Activated CD4-positive, alpha-beta memory T cell treated with anti-CD3 and anti-CD28 coated beads, Interleukin-2, amount 10 ng/mL, durations not matched to agents 7 days and 5 days (primary cell): ENCODE measurements at places on chromosomes 6 and 20. TPM values are rescaled to one million over a fixed set of nuclear protein-coding genes. Genes with fewer than 3 reads are reported as not detected.

Gene RHAG
- not detected for total RNA-seq

Gene CCN6
- total RNA-seq = not detected

DNA sequence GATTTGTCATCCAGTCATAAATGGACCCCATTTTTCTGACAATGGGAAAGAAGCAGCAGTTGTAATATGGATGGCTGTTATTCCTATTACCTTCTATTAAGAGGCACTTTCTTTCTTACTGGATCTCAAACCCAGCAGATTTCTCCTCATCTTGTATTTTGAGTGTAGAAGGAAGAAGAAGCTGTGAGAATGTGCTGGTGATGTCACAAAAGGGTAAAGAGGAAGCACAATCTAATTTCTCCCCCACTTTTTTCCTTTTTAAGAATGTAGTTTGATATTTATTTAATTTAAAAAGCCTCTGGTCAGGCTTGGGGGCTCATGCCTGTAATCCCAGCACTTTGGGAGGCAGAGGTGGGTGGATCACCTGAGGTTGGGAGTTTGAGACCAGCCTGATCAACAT is 100.0 kb upstream of the JARID2 start:
- no peaks in the 10 kb centered on the region for H3K36me3 ChIP-seq
- no peaks in the 10 kb centered on the region for H3K4me1 ChIP-seq
- DNase-seq = no peak
- H3K27ac ChIP-seq = no peak overlapping the region
- H3K27me3 ChIP-seq = peaks cover 2% of the 10 kb centered on the region

DNA sequence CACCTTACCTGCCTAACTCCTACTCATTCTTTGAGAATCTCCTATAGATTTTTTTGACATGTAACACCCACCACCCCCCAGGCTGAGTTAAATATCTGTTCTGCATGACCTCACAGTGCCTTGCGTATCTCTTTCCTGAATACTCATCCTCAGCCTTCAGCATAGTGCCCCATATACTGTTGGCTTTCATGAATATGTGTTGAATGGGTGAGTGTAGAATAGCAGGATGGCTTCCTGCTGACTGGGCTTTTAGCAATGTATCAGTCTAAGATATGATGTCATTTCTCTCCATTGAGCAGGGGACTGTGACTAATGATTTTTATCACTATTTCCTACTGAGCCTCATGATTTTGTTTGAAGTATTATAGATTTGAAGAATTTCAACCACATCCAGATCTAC is 361.6 kb upstream of the MARCKS start:
- no peaks in the 10 kb centered on the region for H3K4me1 ChIP-seq
- H3K36me3 ChIP-seq = no peaks in the 10 kb centered on the region
- no peak overlapping the region for H3K27ac ChIP-seq
- no peak overlapping the region for H3K4me3 ChIP-seq

- no peaks in the 10 kb centered on the region for H3K4me1 ChIP-seq
- H3K27ac ChIP-seq = no peak overlapping the region
- no peaks in the 10 kb centered on the region for H3K36me3 ChIP-seq
- no peak for DNase-seq
- no peak overlapping the region for H3K4me3 ChIP-seq
- H3K27me3 ChIP-seq = peaks cover 6% of the 10 kb centered on the region
These were observed 214.9 kb upstream of the GMDS start for GRCh38 chr6:2460216-2460745.

DNA sequence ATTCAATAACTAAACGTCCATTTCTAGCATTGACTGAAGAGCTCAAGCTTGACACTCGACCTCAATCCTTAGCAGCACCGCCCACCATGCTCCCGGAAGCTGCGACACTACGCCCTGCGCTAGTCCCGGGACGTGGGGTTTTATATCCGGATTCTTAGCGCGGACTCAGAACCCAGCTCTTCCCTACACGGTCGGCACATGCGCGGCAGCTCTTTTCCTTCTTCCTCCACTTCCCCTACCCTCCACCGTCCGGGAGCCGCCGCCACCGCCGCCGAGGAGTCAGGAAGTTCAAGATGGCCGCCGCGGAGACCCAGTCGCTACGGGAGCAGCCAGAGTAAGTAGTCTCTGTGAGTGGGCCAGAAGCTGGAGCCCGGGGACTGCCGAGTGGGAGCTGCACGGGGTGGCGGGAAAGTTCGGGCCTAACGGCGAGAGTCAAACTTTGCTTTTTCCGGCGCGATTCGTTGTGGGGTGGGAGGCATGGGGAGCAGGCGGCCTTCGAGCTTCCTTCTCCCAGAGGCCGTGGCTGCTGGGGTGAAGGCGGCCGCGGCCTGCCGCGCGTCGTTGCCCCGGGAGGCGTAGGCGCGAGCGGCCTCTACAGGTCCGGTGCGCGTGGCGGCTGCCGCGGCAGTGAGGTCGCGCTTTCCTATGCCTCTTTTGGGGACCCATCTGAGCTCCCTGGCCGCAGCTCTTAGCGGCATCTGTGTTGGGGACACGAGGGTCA is 57.6 kb downstream of the FAM217A start:
- peak; percentile 90 for DNase-seq
- peak overlapping the region; percentile 97 for H3K27ac ChIP-seq
- peaks cover 62% of the 10 kb centered on the region for H3K4me1 ChIP-seq
- H3K4me3 ChIP-seq = peak overlapping the region; percentile 94

Gene BHLHE23
- not detected for total RNA-seq

- H3K27ac ChIP-seq = no peak overlapping the region
- peak; percentile 38 for DNase-seq
- H3K4me3 ChIP-seq = no peak overlapping the region
- peaks cover 11% of the 10 kb centered on the region for H3K27me3 ChIP-seq
- H3K4me1 ChIP-seq = peaks cover 12% of the 10 kb centered on the region
These were observed 109.7 kb downstream of the LRFN2 start for GRCh38 chr6:40477246-40478126.

DNA sequence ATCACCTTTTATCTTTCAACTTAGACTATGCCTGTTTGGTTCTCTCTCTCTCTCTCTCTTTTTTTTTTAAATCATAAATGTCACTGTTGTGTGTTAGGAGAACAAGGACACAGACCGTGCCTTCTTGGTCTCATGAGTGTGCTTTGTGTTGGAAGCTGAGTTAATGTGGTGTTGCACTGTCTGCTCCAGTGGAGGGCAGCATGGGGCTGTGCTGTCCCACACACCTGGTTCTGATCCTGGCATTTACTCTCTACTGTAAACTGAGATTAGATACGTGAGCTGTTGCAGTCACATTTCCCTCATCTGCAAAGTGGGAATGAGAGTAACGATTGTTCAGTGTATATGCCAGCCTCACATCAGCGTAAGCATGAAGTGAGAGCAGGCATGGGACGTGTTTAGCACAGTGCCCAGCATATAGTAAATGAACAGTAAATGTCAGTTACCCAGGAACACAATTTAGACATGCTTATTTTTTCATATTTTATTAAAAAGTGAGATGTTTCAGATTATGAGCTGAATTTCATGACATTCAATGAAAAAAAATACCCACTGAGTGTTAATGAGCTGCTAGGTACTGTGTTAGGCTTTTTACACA is 161.1 kb downstream of the FARS2 start:
- DNase-seq = no peak
- H3K4me3 ChIP-seq = no peak overlapping the region
- no peaks in the 10 kb centered on the region for H3K27me3 ChIP-seq
- H3K4me1 ChIP-seq = no peaks in the 10 kb centered on the region
- H3K27ac ChIP-seq = no peak overlapping the region
- peaks cover 15% of the 10 kb centered on the region for H3K36me3 ChIP-seq

DNA sequence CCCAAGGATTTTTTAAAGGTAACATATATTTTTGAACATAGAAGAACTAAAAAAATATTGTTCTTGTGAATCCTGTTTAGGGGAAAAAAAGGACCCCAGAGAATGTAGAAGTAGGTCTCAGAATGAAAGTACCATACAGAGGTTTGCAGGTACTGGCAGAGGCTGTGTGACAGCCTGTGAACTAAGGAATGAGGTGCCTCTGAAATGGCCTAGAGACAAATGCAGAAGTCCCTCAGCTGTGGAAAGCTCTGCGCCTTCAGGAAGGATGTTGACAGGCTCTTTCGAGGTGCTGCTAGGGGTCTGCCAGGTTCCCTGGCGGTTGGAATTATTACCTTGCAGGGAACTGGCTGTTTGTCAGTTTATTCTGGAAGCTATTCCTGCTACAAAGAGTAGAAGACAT is 8.6 kb upstream of the TUBB2B start:
- H3K27ac ChIP-seq = no peak overlapping the region
- H3K4me3 ChIP-seq = no peak overlapping the region

DNA sequence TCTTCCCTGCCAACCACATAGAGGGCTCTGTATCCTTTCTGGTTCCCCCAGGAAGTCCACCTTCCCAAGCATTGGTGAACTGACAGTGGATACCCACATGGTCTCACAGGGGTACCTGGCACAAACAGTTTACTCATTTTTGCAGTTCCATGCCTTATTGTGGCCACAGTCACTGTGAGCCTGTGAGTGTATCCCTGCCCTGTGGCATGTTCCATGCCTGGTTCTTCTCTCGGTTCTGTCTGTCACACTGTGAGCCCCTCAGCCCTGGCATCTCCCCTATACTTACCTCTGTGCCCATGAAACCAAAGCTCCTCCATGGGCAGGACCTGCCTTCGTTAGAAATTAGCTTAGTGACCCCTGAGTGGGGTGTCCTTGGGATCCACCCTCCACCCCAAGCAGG is 107.8 kb downstream of the TOX2 start:
- no peaks in the 10 kb centered on the region for H3K36me3 ChIP-seq
- H3K27me3 ChIP-seq = peaks cover 83% of the 10 kb centered on the region
- peaks cover 27% of the 10 kb centered on the region for H3K4me1 ChIP-seq
- peak; percentile 13 for DNase-seq
- H3K27ac ChIP-seq = no peak overlapping the region
- H3K4me3 ChIP-seq = no peak overlapping the region

GRCh38 chr6:32852018-32852843 is 1.3 kb downstream of the TAP1 start:
- H3K27me3 ChIP-seq = no peaks in the 10 kb centered on the region
- peak overlapping the region; percentile 100 for H3K4me3 ChIP-seq
- H3K36me3 ChIP-seq = peaks cover 91% of the 10 kb centered on the region
- peaks cover 60% of the 10 kb centered on the region for H3K4me1 ChIP-seq

Gene ARMC2
- total RNA-seq = 13.6 TPM

Gene HDGFL1
- total RNA-seq = not detected

Gene SRMS
- total RNA-seq = not detected

Gene CHMP4B
- total RNA-seq = 86.7 TPM

Gene SIRPD
- not detected for total RNA-seq

DNA sequence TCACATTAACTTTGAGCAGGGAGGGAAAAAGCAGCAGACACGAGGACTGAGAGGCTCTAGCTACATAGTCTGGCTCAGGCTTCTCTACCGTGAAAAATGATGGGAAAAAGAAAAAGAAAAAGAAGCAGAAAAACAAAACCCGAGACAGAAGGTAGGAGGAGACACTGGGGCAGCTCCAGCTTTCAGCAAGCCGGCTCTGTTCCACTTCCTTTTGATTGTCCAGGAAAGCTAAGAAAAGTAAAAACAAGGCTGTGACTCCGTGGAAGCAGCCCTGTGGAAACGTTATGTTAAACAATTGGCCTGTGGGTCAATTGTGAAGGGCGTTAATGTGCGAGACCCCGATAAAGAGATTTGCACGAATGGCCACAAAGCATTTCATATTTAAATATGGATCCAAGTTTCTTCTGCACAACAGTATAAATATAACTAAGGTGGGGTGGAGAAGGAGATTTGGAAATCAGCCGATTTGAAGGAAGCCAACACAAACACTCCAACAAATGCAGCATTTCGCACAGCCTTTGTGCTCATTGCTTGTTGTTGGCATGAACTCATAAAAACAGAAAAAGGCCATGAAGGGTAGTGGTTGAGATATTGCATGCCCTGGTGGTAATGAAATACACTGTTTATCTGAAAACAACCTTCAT is 236.9 kb upstream of the JAG1 start:
- H3K27me3 ChIP-seq = no peaks in the 10 kb centered on the region
- no peak overlapping the region for H3K27ac ChIP-seq
- no peaks in the 10 kb centered on the region for H3K4me1 ChIP-seq
- no peaks in the 10 kb centered on the region for H3K36me3 ChIP-seq
- no peak for DNase-seq

DNA sequence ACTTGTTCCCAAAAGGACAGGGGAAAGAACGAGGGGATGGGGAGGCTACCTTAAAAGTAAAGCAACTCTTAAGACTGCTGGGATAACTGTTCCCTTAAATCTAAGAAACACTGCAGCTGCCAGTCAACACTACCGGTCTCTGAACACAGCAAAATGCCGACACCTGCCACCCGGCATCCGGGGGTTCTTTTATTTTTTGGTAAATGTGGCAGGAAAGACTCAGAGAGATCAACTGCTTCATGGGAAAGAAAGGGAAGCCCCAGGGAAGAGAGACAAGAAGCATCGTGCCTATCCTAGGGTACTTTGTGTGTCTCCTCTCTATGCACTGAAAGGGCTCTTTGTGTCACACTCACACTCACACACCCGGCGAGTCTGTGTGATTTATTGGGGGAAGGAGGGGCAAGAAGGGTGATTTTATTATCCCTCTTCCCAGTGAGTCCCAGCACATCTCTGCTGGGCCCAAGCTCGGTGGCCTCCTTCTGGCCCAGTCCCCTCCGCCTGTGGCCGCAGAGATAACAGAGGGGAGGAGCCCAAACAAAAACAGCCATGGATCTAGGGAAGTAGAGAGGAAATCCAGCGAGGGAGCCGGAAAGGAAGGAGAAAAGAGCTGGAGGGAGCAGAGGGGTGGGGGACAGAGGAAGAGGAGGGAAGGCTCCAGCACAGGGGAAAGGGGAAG is 1.4 kb downstream of the FYN start:
- peak; percentile 53 for DNase-seq
- peaks cover 32% of the 10 kb centered on the region for H3K36me3 ChIP-seq
- H3K4me3 ChIP-seq = peak overlapping the region; percentile 96
- peaks cover 55% of the 10 kb centered on the region for H3K4me1 ChIP-seq
- H3K27me3 ChIP-seq = no peaks in the 10 kb centered on the region
- peak overlapping the region; percentile 93 for H3K27ac ChIP-seq

GRCh38 chr20:9919271-9920014 is 80.6 kb upstream of the PAK5 start:
- DNase-seq = no peak
- H3K27me3 ChIP-seq = peaks cover 4% of the 10 kb centered on the region
- H3K36me3 ChIP-seq = no peaks in the 10 kb centered on the region
- H3K4me3 ChIP-seq = no peak overlapping the region
- no peak overlapping the region for H3K27ac ChIP-seq

GRCh38 chr6:3337521-3338350 is 79.0 kb downstream of the PSMG4 start:
- no peak overlapping the region for H3K27ac ChIP-seq
- no peak overlapping the region for H3K4me3 ChIP-seq
- H3K36me3 ChIP-seq = no peaks in the 10 kb centered on the region
- peaks cover 10% of the 10 kb centered on the region for H3K4me1 ChIP-seq
- peaks cover 7% of the 10 kb centered on the region for H3K27me3 ChIP-seq
- DNase-seq = no peak

GRCh38 chr20:19264191-19264590 is 51.7 kb downstream of the SLC24A3 start:
- H3K27me3 ChIP-seq = no peaks in the 10 kb centered on the region
- H3K27ac ChIP-seq = no peak overlapping the region
- no peak overlapping the region for H3K4me3 ChIP-seq
- H3K36me3 ChIP-seq = no peaks in the 10 kb centered on the region
- DNase-seq = no peak
